Panc1 (cell line): ENCODE measurements at places on chromosomes 5 and 9. TPM values are rescaled to one million over a fixed set of nuclear protein-coding genes. Genes with fewer than 3 reads are reported as not detected.

- no peak overlapping the region for H3K27ac ChIP-seq
- no peak for DNase-seq
- no peaks in the 10 kb centered on the region for H3K4me1 ChIP-seq
- H3K36me3 ChIP-seq, result no peaks in the 10 kb centered on the region
These were observed 47.0 kb downstream of the CCDC125 start for GRCh38 chr5:69285448-69286116.

DNA sequence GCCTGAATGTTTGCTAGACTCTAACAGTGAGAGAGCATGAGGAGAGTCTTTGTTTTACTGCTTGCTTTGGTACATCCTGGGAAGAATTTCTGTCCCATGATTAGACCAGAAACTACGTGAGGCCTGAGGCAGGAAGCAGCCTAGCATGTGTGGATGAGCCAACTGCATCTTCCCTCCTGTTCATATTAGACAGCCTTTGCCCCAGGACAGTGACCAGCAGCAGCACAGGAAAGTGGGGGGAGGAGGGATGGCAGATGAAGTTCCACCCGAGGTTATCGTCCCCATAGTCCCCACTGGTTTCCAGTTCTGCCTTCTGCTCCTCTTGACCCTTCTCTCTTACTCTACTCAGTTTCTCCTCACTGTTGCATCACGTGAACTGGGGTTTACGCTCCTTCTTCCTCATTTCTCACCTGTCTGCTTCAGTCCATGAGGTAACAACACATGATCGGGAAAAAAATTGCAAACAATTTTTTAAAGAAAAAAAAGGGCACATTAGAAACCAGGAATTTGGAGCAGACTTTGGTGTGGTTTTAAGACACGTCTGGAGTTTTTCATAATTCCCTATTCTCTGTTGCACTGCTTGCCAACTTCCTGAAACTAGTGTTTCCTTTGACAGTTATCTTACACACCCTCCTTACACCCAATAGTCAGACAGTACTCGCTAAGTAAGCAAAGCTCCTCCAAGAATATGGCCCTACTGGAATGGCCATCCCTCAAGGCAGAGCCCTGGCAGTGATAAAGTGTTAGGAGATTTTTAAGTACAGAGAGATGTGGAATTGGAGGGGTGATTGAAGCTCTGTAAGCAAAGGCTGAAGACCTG is 84.1 kb downstream of the SNX18 start:
- H3K27me3 ChIP-seq, result no peaks in the 10 kb centered on the region
- no peak overlapping the region for H3K4me3 ChIP-seq
- H3K27ac ChIP-seq, result no peak overlapping the region
- H3K36me3 ChIP-seq, result no peaks in the 10 kb centered on the region
- no peaks in the 10 kb centered on the region for H3K4me1 ChIP-seq

DNA sequence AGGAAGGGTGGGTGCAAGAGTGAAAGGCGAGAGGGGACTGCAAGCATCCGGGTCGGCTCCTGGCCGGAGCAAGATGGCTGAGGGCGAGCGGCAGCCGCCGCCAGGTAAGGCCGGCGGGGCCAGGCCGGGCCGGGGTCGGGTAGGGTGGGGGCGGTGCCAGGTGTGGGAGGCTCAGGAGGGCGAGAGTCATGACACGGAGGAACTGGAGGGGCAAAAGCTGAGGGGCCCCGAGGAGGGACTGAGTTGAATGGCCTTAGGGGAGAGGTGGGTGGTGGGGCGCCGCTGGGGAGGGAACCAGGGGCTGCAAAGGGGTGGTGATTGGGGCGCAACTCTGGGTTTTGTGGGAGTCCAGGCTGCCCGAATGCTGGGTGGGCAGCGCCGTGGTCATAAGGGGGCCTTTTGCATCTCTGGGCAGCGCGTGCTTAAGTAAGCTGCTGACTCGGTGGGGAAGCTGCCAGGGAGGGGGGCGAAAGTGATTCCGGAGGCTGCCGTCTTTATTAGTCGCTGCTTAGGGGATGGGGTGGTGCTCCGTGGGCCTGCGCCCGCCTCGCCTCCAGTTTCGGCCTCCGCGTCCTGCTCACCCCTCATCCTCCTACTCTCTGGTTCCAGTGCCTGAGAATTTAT is 425 bp downstream of the PTPA start:
- no peak for DNase-seq
- H3K27me3 ChIP-seq, result no peaks in the 10 kb centered on the region
- H3K4me3 ChIP-seq, result peak overlapping the region; percentile 79
- peak overlapping the region; percentile 88 for H3K27ac ChIP-seq
- H3K36me3 ChIP-seq, result peaks cover 6% of the 10 kb centered on the region; the same call in 1 of the 2 replicates
- H3K4me1 ChIP-seq, result peaks cover 14% of the 10 kb centered on the region

- no peaks in the 10 kb centered on the region for H3K27me3 ChIP-seq
- no peak overlapping the region for H3K4me3 ChIP-seq
- DNase-seq, result no peak
- H3K36me3 ChIP-seq, result no peaks in the 10 kb centered on the region
- H3K27ac ChIP-seq, result no peak overlapping the region
These were observed 4.0 kb downstream of the DNM1 start for GRCh38 chr9:128206916-128207910.

The EEIG1 gene
- 361 TPM for total RNA-seq

DNA sequence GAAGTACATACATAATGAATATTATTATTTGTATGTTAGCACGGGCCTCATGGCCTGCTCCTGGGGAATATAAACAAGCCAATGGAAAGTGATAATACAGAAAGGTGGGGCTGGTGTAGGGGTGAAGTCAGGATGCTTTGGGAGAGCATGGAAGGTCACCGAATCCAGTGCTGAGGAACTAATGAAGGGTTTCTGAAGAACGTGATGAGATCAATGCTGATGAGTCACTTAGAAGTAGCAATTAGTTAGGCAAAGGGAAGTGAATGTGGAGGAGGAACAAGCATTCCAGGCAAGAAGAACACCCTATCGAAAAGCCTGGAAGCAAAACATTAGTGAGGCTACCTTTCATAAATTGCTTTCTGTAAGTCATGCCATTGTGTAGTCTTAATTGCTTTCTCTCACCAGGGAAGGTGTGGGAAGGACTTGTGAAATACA is 2.1 kb downstream of the ANXA1 start:
- peak overlapping the region; percentile 93 for H3K27ac ChIP-seq
- DNase-seq, result no peak
- H3K36me3 ChIP-seq, result peaks cover 5% of the 10 kb centered on the region
- H3K4me1 ChIP-seq, result peaks cover 39% of the 10 kb centered on the region
- no peaks in the 10 kb centered on the region for H3K27me3 ChIP-seq

DNA sequence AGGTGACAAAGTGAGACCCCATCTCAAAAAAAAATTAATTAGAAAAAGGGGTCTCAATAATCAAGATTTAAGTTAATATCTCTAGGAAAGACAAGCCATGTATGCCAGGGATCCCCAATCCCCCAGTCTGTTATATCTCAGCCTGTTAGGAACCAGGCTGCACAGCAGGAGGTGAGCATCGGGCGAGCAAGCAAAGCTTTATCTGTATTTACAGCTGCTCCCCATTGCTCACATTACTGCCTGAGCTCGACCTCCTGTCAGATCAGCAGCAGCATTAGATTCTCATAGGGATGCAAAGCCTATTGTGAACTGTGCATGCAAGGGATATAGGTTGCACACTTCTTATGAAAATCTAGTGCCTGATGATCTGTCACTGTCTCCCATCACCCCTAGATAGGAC is 116.8 kb downstream of the TARS1 start:
- no peak overlapping the region for H3K4me3 ChIP-seq
- no peaks in the 10 kb centered on the region for H3K4me1 ChIP-seq
- no peaks in the 10 kb centered on the region for H3K36me3 ChIP-seq
- DNase-seq, result no peak
- H3K27ac ChIP-seq, result no peak overlapping the region

- DNase-seq, result no peak
- H3K4me1 ChIP-seq, result no peaks in the 10 kb centered on the region
- no peaks in the 10 kb centered on the region for H3K36me3 ChIP-seq
- no peak overlapping the region for H3K27ac ChIP-seq
- H3K4me3 ChIP-seq, result no peak overlapping the region
- H3K27me3 ChIP-seq, result peaks cover 3% of the 10 kb centered on the region
These were observed 249.6 kb downstream of the PDZD2 start for GRCh38 chr5:31888564-31888963.

GRCh38 chr5:39700523-39700922 is 275.7 kb upstream of the DAB2 start:
- no peaks in the 10 kb centered on the region for H3K4me1 ChIP-seq
